Smooth muscle cell of the umbilical artery (primary cell): ENCODE measurements at places on chromosomes 7 and 10. TPM values are rescaled to one million over a fixed set of nuclear protein-coding genes. Genes with fewer than 3 reads are reported as not detected.

GLI3 gene
- total RNA-seq = 7.2 and 7.7 TPM in 2 replicates

EIF3B gene
- 205 and 273 TPM in 2 replicates for total RNA-seq

GLRX3 gene
- total RNA-seq = 67.4 and 101 TPM in 2 replicates

OR9A2 gene
- total RNA-seq = not detected in 2 replicates

POLR2J2 gene
- total RNA-seq = 2.3 and 2.7 TPM in 2 replicates

CTAGE8 gene
- total RNA-seq = 0.09 TPM in 1 of 2 replicates, not detected in the other

DEPP1 gene
- total RNA-seq = 4.5 and 20.9 TPM in 2 replicates

MRPS33 gene
- total RNA-seq = 18.4 and 31.8 TPM in 2 replicates

OR2A5 gene
- not detected in 2 replicates for total RNA-seq

TEX36 gene
- total RNA-seq = not detected in 2 replicates

CCDC172 gene
- not detected in 2 replicates for total RNA-seq

GIMAP2 gene
- total RNA-seq = under 0.01 TPM in 1 of 2 replicates, not detected in the other

ANKRD30A gene
- total RNA-seq = not detected in 2 replicates

SFTPA1 gene
- total RNA-seq = not detected in 2 replicates

SNX13 gene
- total RNA-seq = 45.4 and 48.7 TPM in 2 replicates
